Activated CD4-positive, alpha-beta T cell treated with anti-CD3 and anti-CD28 coated beads for 1 hour (primary cell): ENCODE measurements at places on chromosomes 5 and 9.
A peak's percentile ranks its signal among the peaks of the same experiment; 100 is the strongest.

GRCh38 chr5:100803397-100803796 lies 99.7 kb downstream of the ST8SIA4 start:
- DNase-seq = no peak

- DNase-seq = no peak
Observed at GRCh38 chr9:36213387-36213786, 22.7 kb downstream of the CLTA start.

DNA sequence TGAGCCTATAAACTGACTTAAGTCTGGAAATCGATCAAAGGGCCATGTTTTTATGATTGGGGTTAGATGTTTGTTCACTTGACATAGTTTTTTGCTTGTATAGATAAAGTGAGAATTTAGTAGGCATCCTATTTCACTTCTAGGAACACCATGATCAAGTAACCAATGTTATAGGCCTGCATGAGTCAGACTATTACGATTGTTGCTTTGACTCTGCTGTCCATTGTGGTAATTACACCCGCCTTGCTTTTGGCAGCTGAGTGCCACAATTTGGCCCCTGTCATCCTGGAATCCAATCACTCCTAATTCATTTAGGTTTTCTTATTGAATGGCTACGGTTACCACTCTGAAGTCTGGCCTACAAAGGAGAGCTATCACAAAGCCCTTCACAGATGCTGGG lies 67.8 kb upstream of the IL33 start:
- DNase-seq = no peak

DNA sequence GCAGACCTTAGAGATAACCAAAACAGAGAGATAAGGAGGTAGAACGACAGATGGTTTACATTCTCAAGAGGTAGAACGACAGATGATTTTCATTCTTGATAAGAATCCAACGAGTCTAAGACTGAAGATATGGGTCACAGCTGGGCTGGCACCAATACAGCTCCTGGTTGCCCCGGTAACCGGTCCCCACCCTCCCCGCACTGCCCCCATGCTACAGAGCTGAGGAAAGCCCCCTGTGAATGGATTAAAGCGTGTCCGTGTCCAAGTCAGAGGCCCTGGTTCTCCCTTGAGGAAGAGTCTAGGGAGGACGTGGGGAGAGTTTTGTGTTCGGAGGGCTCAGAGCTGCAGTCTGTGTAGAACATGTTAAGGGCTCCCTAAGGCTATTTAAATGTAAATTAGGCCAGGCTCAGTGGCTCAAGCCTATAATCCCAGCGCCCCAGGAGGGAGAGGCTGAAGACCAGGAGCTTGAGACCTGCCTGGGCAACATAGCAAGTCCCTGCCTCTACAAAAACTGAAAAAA lies 8.1 kb downstream of the IDNK start:
- no peak for DNase-seq

GRCh38 chr5:112480501-112480900 lies 61.4 kb upstream of the EPB41L4A start:
- DNase-seq = no peak

DNA sequence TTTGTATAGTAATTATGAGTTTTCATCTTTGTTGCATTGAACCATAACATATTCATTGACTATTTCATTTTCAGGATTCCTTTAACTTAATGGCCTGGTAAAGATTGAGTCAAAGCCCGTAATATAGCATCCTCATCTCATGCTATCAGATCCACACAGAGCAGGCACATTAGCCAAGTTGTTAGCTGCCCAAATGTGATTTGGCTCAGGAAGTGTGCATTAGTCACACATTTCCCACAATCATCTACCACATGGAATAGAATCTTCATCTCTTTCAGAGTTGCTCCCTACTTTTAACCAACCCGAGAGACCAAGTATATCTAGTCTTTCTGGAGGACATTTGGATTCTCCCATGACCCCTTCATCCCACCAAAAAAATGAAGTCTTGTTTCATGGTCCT lies 481.0 kb upstream of the PTGER4 start:
- no peak for DNase-seq

DNA sequence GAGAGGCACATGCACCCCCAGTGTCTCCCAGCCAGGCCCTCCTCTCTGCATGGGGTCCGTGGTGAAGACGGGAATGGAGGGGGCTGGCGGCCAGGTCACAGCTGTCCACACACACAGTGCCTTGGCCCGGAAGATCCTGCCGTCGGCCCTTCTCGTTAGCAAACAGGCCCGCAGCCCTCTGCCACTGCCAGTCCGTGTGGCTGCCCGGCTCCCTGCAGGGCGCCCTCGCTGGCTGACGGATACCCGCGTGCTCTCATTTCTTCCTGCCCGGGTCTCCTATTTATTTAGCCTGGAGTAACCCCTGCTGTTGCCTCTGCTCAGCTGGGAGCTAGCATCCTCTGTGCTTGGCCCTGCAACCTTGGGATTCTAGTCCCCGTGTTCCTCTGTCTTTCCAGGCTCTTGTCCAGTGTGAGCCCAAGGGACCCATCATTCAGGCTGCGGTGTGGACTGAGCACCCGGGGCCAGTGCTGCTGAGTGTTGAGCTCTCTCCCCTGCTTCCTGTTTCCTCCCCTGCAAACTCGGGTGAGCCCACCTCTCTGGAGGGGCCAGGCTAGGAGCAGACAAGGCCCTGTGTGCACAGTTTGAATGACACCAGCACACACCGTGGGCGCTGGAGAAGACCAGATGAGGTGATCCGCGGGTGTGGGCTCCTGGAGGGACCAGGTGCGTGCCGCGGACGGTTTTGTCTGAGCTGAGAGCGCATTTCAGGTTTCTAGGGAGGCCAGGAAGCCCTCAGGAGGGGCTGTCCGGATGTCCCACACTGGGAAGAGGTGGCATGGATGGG lies 14.6 kb upstream of the RNU6ATAC start:
- no peak for DNase-seq

GRCh38 chr5:143364061-143364460 lies 39.4 kb downstream of the NR3C1 start:
- DNase-seq = no peak

DNA sequence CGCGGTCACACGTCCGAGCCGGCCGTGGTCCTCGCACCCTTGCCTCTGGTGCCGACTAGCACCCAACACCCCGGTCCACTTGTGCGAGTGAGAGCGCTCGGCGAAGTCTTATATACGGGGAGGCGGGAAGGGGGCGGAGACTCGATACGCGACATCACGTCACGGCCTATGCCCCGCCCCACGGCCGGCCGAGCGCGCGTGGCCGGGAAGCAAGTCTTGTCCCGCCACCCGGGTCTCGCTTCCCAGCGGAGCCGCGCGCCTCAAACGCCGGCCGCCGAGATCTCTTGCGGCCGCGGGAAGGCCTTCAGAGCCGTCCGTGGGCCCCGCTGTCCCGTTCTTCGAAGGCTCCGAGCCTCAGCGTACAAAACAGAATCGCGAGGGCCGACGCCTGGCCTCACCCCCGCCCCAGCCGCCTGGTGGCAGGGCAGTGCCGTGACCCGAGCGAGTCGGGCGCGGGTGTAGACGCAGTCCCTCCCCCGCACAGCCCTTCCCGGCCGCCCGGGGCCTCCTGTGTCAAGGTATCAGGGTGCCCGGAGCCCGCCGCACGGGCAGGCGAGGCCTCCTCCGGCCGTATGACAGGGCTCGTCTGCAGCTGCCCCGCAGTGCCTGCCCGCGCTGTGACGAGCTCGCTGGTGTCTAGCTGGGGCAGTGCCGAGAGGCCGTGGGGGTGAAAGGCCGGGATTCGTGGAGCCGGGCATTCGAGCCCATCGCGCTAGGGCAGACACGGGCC lies at the start of gene PLK2:
Gene PLK2 (minus strand): TSS at position 85 of the 730 bp plus-strand sequence. CDS start 127 bp downstream, outside the sequence.
- peak; percentile 93 for DNase-seq

- no peak for DNase-seq
Observed at GRCh38 chr9:37283730-37284325, 138.7 kb upstream of the GRHPR start.

DNA sequence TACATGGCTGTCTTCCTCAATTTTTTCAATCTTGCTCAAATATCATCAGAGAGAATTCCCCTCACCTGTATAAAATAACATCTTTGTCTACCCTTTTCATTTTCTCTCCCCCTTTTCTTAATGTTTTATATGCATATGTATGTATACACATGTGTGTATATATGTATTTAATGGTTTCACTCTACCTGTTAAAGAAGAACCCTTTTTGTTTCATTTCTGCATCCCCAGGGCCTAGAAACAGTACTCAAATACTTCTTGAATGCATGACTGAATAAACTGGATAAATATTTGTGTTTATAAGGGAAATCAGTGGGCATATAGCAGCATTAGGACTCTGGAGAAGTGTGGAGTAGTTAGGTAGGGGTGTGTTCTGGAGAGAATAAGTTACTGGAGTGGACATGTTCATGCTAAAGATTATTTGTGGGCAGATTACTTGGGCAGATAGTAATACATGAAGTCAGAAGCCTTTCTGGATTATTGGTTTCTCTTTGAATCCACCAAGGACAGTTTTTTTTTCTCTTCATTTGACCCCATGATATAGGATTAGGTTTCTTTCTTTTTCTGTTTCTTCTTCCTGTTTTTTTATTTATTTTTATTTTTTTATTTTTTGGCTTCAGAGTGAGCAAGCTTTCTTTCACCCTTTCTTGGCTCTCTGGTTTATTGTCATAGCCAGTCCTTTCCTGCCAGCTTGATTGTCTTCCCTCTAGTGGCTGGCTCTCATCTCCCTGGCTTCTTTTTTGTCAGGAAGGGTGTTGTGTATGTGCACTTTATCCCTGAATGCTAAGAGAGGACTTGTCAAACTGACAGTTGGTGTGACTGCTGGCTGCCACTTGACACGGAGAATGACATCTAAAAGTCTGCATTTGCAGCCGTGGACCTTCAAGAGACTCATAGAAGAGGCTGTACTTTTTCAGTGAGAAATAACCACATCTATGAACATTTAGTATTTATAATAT lies 89.3 kb downstream of the ZCCHC7 start:
- DNase-seq = no peak

DNA sequence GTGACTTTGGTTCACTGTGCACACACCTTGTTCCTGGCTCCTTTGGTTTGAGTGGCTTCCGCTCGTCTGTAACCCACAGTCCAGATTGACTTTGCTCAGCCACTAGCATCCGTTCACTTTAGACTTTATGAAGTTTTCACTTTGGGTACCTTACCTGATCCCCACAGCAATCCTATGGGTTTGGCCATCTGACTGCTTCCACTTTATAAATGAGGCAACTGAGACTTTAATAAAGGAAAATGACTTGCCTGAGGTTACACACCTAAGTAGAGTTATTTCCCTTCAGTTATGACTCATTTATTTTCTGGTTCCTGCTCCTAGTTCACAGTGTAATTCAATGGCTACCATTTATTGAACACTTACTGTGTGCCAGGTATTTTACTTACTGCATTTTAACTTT lies 94.2 kb upstream of the SAP30L start:
- DNase-seq = no peak

DNA sequence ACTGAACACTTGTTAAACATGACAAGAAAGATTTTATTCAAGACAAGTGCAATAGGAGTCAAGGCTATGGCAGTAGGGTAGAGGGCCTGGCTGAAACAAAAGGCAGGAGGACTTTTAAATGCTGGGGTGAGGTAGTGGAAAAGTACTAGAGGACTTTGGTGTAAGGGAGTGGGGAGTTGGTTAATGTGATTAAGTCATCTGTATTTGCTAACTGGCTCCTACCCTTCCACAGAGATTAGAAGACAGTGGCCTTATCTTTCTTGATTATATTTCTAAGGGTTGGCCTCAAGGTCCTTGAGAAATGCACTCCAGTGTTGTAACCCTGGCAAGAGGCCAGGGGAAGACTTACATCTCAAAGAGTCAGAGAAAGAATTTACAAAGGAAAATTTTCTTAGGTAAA lies 160.2 kb upstream of the FTMT start:
- DNase-seq = no peak

GRCh38 chr5:174708476-174709207 lies 15.7 kb upstream of the MSX2 start:
- no peak for DNase-seq

- peak; percentile 57 for DNase-seq
Observed at GRCh38 chr5:149731617-149732323, 1.7 kb downstream of the PPARGC1B start.

DNA sequence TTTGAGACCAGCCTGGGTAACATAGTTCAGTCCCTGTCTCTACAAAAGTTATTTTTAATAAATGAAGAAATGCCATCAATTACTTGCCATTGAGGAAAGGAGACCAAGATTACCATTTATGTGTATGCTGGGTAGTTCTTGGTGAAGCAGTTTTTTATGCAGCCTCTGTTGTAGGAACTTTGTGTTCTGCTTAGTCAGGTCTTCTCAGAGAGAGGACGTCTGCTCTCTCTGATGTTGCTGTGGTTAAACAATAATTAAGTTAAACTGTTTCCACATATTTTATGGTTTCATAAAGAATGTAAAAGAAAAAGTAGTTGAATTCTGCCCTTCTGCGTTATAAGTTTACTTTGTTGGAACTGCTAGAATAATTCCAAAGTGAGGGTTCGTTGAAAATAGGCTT lies 210.5 kb downstream of the KDM4C start:
- DNase-seq = no peak

- no peak for DNase-seq
Observed at GRCh38 chr5:68680366-68680765, 413.4 kb upstream of the SLC30A5 start.

DNA sequence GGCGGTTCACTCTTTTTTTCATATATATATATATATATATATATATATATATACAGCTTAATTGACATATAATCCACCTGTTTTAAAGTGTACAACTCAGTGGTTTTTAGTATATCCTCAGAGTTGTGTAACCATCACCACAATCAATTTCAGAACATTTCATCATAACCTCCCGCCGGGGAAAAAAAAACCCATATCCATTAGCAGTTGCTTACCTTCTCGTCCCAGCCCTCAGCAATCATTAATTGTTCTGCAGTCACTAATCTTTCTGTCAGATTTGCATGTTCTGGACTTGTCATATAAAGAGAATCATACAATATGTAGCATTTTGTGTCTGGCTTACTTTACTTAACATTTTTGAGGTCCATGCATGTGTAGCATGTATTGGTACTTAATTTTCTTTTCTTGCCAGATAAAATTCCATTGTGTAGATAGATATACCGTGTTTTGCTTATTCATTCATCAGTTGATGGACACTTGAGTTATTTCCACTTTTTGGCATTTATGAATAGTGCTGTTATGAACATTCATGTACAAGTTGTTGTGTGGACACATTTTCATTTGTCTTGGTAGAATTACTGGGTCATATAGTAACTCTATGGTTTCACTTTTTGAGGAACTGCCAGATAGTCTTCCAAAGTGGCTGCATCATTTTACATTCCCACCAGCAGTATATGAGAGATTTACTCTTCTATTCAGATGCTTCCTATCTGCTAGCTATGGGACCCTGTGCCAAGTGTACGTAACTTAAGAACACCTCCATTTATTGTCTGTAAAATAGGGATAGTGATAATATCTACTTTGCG lies 3.5 kb upstream of the RNF145 start:
- DNase-seq = no peak

DNA sequence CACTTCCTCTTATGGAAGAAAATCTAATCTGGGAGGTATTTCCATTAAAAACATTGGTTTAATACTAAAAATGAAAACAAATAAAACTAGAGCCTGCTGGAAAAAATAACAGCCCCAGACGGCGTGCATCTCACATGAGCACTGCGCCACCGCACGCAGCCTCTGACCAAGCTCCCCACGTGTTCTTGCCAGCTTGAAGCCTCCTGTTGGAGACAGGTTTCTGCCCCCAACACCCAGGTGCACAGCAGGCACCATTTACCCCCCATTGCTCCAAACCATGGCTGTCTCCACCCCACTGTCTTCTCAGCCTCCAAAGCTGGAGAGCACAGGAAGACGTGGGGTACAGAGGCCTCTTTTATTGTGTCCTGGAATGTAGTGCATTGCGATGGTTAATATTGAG lies 10.7 kb upstream of the COL5A1 start:
- no peak for DNase-seq
